Neuronal stem cell (in vitro differentiated cells): ENCODE measurements at places on chromosomes 3 and 15.

- no peak for DNase-seq
Observed at GRCh38 chr3:63631670-63632069, 20.8 kb upstream of the SNTN start.

DNA sequence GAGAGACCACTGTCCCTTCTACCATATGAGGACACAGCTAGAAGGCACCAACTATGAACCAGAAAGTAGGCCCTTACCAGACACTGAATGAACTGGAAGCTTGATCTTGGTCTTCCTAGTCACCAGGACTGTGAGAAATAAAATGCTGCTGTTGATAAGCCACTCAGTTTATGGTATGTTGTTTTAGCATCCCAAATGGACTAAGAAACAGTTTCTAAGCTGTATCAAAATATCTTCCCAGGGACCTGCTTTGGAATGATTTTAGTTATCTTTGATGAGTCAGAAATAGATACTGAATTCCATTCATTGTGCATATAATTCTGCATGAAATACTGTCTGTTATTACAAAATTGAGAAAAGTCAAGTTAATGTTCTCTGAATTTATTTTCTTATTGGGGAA, 18.6 kb downstream of the WDR76 start:
- DNase-seq: no peak

GRCh38 chr3:27360113-27361078, 8.8 kb downstream of the NEK10 start:
- no peak for DNase-seq

DNA sequence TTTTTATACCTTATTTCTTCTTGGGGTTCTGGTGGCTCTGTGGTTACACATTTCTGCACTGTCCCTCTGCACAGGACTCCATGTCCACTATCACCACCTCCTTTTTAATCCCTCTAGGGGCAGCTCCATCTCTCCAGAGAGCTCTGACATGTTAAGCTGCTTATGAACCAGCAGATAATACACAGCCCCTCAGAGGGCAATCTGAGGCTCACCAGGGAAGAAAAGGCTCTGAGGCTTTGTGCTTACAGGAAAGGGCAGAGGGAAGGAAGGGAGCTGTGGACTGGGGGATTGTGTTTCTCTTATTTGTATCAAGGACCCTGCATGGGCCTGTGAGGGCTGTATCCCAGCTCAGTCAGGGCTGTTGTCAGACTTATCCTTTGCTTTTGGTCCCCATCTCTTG, 164.5 kb downstream of the EPHB1 start:
- no peak for DNase-seq

GRCh38 chr15:25394898-25395297, 43.9 kb downstream of the UBE3A start:
- DNase-seq: no peak

- no peak for DNase-seq
Observed at GRCh38 chr3:141557961-141558706, 71.3 kb downstream of the RASA2 start.

- DNase-seq: no peak
Observed at GRCh38 chr15:49331951-49332350, 91.1 kb upstream of the FGF7 start.

DNA sequence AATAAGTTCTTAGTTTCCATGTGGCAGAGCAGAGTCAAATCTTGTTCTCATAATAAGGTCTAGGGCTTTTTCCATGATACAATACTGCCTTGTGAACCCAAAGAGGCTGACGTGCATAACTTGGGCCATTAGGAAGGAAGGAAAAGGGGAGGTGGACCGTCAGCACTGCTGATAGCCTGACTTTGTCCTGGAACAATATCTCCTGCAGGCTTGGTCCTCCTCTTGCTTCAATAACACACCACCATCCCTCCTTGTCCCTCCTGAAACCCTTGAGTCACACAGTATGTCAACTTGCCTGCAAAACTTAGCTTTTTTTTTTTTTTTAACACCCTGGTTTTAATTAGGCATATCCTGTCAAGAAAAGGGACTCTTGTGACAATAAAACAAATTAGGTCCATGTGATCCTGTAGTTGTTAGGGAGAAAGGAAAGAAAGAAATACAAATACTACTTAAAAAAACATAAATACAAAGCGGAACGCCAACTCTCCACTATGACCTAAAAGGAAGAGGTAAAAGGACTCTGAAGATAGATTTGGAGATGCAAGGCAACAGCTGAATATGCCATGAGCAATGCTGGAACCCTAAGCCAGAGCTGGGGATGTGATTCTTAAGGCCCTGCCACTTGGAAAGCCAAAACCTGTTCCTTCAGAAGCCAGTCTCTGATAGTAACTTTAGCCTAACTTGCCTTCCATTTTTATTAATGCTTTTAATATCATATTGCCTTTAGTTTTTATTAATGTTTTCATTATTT, 67.0 kb downstream of the WWTR1 start:
- DNase-seq: no peak
